ENCODE measurements at places on chromosomes 13 and 19.

GRCh38 chr13:26909477-26909876, 148.9 kb upstream of the GPR12 start:
- no peak for DNase-seq

GRCh38 chr19:10699650-10700335, 1.4 kb upstream of the QTRT1 start:
- DNase-seq: peak; percentile 85

DNA sequence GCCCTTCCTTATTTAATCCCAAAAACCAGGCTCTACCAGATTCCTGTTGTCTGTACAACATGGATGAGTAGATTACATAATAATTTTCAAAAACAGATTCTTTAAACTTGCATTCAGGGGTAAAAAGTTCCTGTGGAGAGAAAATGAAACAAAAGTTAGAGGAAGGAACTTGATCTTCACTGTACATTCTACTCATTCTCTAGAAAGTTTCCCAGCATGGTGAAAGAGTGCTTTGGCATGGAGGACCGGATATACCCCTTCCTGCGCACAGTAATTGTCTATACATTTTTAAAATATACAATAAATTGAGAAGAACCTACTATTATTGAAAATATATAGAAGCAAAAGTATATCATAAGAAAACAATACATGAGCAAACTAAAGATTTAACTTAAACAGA, 274.2 kb downstream of the ITGBL1 start:
- DNase-seq: no peak

DNA sequence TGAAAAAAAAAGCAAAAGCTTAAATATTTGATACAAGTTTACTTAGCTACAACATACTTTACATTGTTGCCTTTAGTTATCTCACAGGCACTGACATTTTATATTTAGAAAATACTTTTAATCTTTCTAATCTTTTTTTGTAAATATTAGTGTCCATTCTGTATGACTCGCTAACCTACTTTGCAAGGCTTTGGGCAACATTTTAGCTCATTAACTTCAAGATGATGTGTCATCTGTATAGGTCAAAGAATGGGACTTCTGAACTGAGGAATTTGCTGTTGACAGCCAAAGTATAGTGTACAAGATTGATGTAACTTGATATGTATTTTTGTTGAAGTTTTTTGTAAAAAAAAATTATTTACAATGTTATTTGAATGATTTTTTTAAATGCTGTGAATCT, 2.7 kb upstream of the C1QTNF9 start:
- no peak for DNase-seq

DNA sequence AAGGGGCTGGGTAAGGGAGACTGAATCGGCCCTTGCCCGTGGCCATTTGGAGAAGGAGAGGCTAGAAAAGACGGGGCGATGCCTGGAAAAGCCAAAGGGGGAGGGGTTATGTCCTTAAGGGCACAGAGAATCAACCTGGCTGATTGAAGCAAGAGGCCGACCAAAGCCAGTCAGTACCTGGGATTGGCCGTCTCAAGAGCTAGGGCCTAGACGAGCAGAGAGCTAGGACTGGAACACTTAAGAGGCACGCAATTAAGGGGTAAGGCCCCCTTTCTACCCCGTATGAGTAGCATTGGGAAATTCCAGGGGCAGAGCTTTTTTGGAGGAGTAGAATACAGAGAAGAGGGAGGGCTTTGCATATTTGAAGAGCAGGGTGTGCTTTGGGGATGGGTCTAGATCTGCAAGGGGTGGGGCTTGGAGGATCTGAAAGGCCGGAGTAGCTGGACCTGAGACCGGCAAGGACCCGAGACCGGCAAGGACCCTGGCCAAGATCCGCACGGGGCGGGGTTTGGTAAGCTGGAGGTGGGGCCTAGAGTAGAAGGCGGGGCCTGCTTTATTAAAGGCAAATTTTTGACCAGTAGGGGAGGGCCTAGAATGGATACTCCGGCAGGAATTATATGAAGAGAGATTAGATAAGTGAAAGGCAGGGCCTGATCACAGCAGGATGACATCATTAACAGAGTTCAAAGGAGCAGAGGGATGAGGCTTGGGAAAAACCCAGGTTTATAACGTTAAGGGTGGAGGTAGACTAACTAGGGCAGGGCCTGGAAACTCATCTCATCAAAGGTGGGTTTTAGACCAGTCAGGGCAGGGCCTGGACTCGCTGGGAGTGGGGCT, 10.7 kb upstream of the CACNG6 start:
- DNase-seq: no peak

DNA sequence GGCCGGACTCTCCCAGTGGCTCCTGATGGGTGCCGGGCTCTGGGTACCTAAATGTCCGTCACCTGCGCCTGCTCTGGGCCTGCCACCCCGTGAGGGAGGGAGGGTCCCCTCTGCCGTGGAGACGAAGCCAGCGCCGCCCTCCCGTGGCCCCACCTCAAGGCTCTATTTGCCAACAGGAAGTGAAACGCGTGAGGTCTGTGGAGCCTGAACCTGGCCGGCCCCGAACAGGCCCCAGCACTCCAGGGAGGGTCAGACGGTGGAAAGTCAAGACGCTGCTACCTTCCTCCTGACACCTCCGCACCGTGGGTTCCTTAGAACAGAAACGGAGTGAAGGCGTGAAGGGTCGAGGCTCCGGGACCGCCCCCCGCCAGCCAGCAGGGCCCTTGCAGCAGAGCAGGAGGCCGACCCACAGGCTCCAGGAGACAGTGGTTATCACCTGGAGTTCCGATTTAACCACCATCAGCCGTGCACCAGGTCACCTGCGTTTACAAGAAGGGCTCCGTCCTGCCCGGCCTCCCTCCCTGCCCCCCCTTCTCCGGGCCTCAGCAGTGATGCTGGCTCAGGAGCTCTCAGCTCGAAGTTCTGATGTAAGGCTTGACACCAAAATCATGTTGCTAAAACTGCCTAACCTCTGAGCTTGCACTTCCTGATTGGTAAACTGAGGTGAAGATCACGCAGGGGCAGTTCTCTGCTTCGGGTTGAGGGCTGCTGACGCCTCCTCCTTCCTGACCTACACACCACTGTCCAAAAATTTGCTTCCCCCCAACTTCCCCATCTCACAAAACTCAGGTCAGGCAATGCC, 50.9 kb upstream of the C13orf46 start:
- DNase-seq: peak; percentile 73

- no peak for DNase-seq
Observed at GRCh38 chr19:41225238-41226052, 6.4 kb downstream of the AXL start.

DNA sequence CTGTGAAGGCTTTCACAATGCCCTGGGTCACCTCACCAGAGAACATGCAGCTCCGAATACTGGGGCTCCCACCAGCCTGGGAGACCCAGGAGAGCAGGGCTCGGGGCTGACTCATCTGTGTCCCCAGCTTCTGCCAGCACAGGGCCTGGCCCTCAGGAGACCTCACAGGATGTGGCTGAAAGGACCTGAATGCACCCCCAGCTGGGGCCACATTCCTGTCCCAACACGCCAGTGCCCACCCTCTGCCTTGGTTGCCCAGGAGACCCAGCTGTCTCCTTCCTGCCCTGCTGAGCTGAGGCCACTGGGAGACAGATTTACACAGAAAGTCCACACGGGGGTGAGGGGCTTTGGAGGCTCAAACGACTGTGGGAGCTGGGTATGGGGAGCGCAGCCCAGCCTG, 11.9 kb downstream of the BCAT2 start:
- DNase-seq: no peak

- DNase-seq: no peak
Observed at GRCh38 chr19:4385291-4386040, 14.9 kb downstream of the SH3GL1 start.

DNA sequence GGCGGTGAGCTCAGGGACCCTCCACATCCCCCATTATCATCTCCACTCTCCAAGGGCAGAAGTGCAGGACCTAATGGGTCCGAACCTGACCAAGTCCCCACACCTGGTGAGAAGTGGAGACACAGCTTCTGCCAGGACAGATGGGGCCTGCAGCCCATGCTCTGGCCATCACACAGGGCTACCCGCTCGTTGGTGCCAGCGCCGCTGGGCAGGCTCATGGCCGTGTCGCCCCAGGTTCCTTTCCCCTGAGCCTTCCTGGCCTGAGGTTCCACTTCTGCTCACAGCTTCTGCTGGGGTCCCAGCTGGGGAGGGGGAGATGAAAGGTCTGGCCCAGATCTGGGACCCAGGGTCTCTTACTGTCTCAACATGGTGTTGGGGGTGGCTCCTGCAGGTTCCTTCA, 48.4 kb upstream of the KCTD15 start:
- no peak for DNase-seq

DNA sequence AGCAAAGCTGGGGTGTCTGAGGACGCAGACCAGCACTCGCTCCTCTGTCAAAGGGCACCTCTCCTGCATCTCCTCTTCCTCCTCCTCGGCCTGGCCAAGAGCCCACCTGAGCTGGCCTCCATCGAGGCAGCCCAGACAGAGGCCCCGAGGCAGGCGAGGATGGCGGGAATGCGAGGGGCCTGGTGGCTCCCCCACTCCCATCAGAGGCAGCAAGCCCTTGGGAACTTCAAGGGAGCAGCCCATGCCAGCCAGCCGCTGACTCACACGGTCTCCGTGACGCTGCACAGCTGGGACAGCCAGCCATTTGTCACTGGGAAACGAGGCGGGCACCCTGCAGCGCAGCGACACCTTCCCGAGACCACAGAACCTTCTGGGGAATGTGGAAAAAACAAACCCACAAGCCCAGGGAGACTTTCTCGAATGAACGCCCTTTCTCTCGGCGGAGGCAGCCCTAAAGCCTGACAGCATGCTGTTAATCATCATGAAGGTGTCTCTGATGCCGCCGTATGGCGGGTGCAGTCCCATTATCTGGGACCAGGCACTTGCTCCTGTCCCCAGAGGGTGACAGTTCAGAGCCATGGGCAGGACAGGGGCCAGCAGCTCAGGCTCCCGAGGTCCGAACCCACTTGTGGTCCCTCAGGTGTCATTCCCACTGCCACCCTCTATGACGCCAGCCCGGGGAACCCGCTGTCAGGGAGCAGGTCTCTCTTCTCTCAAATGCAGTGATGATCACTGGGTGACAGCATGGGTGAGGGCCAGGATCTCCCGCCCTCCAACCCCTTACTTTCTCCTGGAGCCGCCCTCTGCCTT, 53.0 kb downstream of the PEPD start:
- DNase-seq: no peak

GRCh38 chr19:43777163-43777695, 3.5 kb downstream of the KCNN4 start:
- DNase-seq: peak; percentile 82

DNA sequence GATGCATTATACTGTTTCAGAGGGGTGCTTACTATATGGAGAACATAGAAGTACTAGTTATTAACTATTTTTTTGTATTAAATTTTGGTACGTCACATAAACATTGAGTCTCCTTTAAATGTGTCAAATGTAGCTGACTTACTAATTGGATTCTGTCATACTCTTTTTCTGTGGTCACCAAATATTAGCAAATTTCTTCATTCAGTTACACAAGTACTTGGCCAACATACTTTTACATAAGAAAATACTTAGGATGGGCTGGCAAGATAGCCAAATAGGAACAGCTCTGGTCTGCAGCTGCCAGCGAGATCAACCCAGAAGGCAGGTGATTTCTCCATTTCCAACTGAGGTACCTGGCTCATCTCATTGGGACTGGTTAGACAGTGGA, 19.2 kb downstream of the LPAR6 start:
- no peak for DNase-seq

- DNase-seq: no peak
Observed at GRCh38 chr13:71828117-71828516, 38.9 kb downstream of the DACH1 start.

GRCh38 chr13:61664801-61665705, 249.4 kb upstream of the PCDH20 start:
- no peak for DNase-seq

- peak; percentile 28 for DNase-seq
Observed at GRCh38 chr19:21483589-21484170, 21.7 kb upstream of the ZNF429 start.
